ENCODE measurements at places on chromosomes 16 and 17.

GRCh38 chr17:51287412-51287811 is 27.1 kb downstream of the UTP18 start:
- no peak for DNase-seq

DNA sequence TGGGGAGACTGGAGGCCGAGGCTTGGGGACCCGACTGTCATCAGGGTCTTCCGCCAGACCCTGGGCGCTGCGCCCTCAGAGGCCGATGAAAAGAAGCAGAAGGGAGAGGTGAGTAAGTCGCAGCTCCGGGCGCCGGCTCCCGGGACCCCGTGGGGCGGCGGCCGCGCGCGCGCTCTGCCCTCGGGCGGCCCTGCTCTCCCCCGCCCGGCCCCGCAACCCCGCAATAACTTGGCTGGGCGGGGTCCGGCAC is 392 bp upstream of the ABHD15 start:
- no peak for DNase-seq

DNA sequence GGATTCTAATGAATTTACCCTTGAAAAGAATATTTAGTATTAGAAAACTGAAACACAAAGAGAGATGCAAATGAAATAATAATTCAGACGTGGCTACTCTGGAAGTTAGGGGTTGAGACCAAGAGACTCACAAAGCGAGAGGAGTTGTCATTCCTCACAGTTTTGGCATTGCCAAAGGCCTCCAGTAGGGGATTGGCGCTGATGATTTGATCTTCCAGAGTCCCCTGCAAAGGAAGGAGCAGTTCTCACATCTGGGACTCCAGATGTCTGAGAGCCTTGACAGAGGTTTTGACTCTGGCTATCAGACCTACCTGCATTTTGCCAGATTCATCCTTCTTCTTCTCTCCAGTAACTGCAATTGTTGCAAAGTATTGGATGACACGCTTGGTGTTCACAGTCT is 6.6 kb downstream of the MYH8 start:
- no peak for DNase-seq

- DNase-seq: peak; percentile 44
These were observed 18.9 kb upstream of the P2RX1 start for GRCh38 chr17:3935140-3935542.

DNA sequence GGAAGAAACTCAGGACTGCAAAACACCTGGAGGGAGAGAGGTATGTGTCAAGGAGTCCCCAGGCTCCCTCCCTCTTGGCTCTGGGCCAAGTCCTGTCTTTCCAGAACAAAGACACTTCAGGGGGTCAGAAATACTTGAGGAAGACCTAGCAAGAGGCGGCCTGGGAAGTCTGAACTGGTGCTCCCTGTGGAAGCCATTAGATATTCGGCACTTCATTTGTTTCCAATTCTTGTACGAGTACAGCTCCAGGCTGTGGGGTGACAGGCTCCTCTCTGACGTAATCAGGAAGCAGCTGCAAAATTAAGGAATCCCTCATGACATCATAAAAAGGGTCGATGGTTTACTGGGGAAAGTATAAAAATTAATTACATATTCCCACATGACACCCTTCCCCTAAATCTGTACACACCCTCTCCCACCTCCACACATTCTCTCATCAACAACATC is 108.7 kb downstream of the SMG6 start:
- DNase-seq: no peak

DNA sequence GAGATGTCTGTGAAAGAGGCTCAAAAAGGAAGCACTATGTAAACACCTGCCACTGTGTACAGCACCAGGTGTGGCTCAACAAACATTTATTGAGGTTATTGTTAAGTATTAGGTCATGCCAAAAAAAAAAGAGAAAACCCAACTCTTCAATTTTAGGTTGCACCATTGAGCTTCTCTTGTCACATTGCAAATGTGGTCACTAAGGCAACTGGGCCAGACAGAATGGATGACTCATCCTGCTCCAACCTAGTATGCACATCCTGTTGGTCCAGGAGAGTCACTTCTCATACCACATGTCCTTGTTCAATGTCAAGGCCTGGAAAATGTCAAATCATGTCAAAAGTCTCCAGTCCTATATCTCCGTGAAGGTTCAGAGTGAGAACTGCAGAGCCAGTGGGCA is 25.0 kb downstream of the HOXB1 start:
- peak; percentile 38 for DNase-seq

DNA sequence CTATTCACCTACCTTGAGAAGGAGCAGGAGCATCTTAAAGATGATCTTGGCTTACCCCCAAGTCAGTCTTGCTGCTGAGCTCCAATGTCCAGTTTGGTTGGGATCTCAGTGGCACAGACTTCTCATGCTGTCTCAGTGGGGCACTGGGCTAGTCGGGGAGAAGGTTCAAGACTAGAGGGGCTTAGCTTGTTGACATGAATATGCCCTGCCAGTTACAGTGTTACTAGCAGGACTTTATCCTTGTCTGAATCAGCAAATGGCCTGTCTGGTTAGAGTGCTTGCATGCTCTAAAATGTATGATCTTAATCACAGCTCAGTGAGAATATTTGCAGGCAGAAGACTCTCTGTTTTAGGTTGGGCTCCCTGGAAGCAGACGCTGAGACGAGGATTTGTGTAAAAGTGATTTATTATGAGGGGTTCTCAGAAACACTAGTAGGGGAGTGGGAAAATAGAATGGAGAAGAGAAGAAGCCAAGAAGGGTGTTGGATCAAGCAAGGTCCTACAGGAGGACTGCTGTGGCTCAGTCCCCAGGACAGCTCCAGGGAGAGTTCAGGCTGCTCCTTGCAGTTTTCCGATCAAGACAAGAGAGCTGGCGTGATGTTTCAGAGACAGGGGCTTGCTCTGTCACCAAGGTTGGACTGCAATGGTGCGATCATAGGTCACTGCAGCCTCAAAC is 150.4 kb upstream of the HS3ST2 start:
- no peak for DNase-seq

GRCh38 chr17:73293031-73293430 is 18.8 kb downstream of the CDC42EP4 start:
- no peak for DNase-seq

- peak; percentile 72 for DNase-seq
These were observed at the start of gene MMP15 for GRCh38 chr16:58025351-58026138. MMP15 (plus strand) TSS chr16:58025754; CDS start chr16:58026351, 597 bp downstream.

DNA sequence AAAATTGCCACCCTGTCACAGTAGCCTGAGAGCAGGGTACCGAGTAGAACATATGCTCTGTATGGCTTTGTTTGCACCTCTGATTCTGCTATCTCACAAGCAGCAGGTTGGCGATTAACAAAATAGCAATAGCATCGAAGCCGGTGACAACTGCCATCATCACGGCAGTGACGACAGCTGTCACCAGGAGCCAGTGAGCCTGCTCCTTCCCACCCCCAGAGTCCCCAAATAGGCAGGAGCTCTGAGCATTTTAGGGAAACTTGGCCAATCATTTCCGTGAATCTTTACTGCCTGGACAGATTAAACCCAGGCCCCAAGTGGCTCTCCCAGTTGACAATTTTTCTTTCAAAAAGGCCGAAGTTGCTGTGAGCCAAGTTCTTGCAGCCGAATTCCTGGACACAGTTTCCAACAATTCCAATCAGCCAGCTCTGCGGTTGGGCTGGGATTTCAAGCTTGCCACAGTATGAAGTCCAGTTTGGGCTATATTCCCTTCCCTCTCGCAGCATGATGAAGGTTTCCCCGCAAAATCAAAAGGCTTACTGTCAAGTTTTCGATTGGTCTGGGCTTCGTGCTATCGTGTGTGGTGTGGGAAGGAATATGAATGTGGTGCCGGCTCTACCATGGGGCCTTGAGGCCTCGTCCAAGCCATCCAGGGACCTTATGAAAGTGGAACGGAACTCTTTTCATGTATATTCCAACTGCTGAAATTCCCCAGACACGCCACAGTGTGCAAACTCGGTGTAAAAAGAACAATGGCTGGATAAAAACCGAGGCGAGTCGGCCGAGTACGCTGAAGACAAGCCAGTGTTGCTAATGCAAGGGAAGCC is 186.6 kb downstream of the C16orf78 start:
- DNase-seq: no peak

GRCh38 chr17:2065949-2066400 is 11.1 kb downstream of the HIC1 start:
- DNase-seq: no peak

DNA sequence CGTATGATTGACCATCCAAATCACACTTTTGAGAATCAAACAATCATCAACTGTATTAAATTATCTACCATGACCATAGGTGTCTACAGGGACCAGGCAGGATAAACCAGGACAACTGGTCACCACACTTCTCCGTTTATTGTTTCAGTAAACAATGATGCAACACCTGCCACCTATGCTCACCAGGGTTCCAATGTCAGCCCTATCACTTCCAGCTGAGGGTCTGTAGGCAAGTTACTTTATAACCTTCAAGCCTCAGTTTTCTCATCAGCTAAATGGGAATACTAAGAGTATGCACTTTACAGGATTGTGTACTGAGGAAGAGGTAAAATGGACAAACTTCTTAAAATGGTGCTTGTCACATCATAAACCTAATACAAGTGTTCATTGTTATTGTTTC is 14.9 kb downstream of the TMEM114 start:
- DNase-seq: no peak

GRCh38 chr16:11980136-11980844 is 3.8 kb downstream of the SNX29 start:
- DNase-seq: no peak

- no peak for DNase-seq
These were observed 35.4 kb downstream of the TMEM114 start for GRCh38 chr16:8554881-8555280.

GRCh38 chr16:67862623-67863583 is 9.9 kb upstream of the EDC4 start:
- DNase-seq: no peak

GRCh38 chr17:27247071-27247957 is 46.6 kb upstream of the WSB1 start:
- no peak for DNase-seq

DNA sequence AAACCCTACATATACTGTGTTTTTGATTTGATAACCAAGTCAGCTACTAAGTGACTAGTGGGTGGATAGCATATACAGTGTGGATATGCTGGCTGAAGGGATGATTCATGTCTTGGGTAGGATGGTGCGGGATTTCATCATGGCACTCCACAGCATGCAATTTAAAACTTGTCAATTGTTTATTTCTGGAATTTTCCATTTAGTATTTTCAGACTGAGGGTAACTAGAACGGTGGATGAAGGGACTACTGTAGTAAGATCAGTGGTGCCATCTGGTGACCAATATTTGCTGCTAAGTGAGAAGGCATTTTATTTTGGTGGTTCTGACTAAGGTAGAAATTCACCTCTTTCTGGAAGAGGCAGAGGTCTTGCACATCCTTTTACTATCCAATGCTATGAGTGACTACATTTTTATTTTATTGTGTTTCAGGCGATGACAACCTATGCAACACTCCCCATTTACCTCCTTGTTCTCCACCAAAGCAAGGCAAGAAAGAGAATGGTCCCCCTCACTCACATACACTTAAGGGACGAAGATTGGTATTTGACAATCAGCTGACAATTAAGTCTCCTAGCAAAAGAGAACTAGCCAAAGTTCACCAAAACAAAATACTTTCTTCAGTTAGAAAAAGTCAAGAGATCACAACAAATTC is 3.1 kb downstream of the CDC6 start:
- no peak for DNase-seq

DNA sequence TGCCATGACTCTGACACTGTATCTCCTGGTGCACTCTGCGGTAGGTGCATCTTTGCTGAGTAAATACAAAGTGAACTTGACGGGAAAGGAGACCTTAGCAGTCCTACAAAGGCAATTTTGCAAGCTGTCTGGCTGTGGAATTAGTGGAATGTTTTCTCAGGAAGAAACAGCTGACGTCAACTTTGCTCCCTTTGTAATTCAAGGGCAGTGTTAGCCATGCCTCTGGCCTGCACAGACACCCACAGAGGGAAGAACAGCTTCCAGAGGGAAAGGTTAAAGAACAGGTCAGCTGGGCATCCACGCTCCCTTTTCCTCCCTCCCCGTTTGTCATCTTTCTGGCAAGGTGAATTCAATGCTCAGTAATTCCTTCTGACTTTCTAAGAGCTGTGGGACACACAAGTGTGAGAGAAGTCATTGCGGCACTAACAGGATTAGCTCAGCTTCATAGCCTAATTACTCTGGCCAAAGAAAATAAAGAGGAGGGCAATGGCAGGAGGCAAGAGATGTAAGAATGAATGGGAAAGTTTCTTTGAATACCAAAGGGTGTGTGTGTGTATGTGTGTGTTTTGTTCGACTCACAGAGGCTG is 476.9 kb upstream of the GOT2 start:
- no peak for DNase-seq

DNA sequence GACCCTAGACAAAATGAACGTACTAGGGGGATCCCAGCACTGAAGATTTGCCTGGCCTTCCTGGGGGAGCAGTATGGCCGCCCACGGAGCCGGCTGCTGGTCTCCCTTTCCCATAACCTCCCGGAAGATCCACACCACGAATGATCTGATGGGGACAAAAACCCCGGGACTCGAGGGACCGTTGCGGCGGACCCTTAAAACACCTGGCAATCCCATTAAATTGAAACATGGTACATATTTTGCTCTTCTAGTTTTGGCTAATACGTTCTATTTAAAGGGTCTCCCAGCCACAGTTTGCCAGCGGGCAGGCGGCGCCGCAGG is 45.2 kb upstream of the LCMT1 start:
- no peak for DNase-seq

GRCh38 chr17:37461668-37462067 is 28.0 kb upstream of the DUSP14 start:
- no peak for DNase-seq

GRCh38 chr17:6355196-6355595 is 79.7 kb downstream of the AIPL1 start:
- no peak for DNase-seq

DNA sequence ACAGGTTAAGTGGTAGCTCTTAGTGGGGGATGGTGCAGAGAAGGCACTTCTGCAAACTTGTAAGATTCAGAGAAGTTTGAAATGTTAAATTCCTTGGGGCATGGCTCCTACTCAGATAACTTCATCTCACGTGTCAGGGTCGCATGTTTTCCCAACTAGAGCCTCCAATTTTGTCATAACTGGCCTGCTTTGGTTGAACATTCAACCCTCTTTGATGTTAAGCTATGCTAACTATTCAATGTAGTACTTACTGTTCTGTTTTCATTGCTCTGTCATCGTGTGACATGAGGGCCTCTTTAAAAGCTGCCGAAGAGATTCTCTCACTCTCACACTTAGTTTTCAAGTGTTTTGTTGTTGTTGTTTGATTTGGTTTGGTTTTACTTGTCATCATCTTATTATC is 280.8 kb downstream of the CDH11 start:
- no peak for DNase-seq

Measured in stimulated activated CD8-positive, alpha-beta memory T cell treated with anti-CD3 and anti-CD28 coated beads, Interleukin-4, amount 100 ng/mL, for 48 hours (primary cell).